ENCODE measurements at places on chromosomes 13 and 19.
A peak's percentile ranks its signal among the peaks of the same experiment; 100 is the strongest.

DNA sequence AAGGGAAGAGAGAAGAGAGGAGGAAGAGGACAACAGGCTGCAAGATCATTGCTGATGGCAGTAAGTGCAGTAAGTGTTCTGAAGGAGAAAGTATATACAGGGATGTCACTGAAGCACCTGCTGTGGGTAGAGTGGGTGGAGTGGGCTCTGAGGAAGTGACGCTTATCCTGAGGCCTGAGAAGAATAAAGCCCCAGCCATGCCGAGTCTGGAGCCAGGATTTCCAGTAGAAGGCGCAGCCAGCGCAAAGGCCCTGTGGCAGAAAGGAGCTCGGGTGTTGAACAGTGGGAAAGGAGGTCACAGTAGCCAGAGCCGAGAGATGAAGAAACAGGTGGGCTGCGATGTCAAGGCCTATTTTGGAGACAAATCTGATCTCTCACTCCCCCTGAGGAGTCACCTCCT lies 31.8 kb upstream of the ADGRE5 start:
- no peak for DNase-seq

- DNase-seq, result no peak
These were observed 52.3 kb downstream of the LRCH1 start for GRCh38 chr13:46605076-46605824.

- no peak for DNase-seq
These were observed 79.5 kb downstream of the GPR12 start for GRCh38 chr13:26681036-26681435.

GRCh38 chr13:52195401-52195837 lies 36.0 kb upstream of the NEK3 start:
- DNase-seq, result peak; percentile 47

GRCh38 chr19:3224346-3225168 lies at the start of gene CELF5:
CELF5 (plus strand) TSS chr19:3224661; CDS start chr19:3224740, 79 bp downstream.
- no peak for DNase-seq

DNA sequence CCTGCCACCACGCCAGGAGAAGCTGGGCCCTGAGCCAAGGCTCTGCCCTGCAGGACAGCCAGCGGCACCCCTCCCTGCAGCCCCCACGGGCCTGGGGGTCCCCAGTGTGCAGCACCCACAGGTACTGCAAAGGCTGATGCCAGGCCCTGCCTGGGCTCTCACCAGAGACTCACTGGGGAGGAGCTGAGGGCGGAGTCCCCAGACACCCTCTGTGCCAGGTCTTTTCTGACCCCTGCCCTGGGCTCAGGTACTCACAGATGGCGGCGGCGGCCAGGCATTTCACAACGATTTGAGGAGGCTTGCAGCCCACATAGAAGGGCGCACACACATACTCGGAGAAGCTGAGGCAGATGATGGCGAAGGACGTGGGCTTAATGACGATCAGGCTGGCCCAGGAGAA lies 5.7 kb downstream of the SLC7A9 start:
- DNase-seq, result no peak

- DNase-seq, result no peak
These were observed 83.0 kb upstream of the TM9SF2 start for GRCh38 chr13:99418103-99418842.

GRCh38 chr19:51696606-51697005 lies 3.5 kb downstream of the SPACA6 start:
- DNase-seq, result no peak

GRCh38 chr13:106415971-106416370 lies 119.5 kb downstream of the EFNB2 start:
- DNase-seq, result no peak

DNA sequence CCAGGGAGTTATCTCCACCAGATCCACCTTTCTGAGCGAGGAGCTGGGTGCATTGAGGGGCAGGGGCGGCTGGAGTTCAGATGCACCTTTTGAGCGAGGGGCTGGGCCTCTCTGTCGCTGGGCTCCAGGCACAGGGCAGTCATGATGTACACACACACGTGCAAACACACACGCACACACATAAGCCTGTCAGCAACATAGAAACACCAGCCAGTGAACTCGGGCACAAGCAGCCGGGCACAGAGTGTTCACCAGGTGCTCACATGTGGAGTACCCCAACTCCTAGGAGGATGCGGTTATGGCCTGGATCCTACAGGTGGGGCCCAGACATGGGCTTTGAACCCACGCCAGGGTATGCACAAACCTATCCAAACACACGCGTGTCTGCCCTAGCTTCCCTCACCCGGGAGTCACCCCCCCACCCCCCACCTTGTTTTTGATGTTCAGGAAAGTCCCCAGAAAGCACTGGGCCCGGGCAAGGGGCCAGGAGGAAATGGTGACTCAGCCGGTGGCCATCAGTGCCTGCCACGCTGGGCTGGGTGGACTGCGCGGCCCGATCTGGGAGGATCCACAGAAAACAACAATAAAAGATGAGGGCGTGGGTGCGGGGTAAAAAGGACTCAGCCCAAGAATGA lies 13.3 kb downstream of the ARRDC2 start:
- no peak for DNase-seq

GRCh38 chr19:47720669-47721422 lies 7.6 kb downstream of the EHD2 start:
- DNase-seq, result no peak

- peak; percentile 93 for DNase-seq
These were observed 38.1 kb downstream of the RUBCNL start for GRCh38 chr13:46348961-46349360.

DNA sequence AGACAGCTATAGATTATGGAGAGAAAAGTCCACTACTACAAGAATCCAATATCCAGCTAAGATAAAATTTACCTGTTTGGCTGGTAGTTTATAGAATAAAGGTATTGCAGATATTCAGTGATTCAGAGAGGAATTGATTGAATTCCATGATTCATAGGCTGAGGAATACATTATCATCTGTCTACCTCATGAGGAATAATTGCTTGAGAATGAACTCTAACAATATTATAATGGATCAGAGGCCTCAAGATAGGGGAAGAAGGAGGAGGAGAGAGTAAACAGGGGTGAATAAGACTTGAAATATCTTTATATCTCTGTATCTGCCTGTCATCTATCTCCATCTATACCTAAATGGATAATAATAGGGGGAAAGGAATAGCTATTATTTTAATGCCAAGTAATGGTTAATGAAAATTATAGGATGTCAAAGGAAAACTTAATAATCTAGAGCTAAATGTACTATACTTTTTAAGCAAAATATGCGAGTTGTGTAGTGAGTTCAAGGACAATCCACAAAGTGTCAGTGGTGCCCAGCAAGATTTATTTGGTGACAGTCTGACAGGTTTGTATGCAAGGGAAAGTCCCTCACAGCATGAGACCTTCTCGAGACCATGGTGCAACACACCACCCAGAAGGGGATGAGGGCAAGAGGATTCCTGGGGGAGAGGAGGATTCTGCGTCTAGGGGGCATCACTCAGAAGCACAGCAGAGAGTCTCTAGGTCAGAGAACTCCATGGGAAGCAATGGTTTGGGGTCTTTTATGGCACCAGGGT lies 224.5 kb downstream of the GPC5 start:
- no peak for DNase-seq

DNA sequence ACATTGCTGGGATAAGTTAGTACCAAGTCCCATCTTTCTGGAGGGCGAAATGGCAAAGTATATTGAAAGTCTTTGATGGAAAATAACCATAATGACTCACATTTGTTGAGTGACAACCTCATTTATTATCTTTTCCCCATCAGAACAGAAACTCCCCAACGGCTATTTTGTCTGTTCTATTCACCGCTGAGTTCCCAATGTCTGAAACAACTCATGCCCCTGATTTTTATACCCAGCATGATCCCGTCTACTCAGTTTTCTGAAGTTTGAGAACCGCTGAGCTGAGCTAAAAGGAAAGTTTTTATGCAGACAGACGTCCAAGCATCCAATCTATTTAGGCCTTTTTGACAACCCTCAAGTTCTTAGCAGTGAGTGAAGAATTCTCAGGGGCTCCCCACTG lies 7.8 kb upstream of the TINCR start:
- no peak for DNase-seq

DNA sequence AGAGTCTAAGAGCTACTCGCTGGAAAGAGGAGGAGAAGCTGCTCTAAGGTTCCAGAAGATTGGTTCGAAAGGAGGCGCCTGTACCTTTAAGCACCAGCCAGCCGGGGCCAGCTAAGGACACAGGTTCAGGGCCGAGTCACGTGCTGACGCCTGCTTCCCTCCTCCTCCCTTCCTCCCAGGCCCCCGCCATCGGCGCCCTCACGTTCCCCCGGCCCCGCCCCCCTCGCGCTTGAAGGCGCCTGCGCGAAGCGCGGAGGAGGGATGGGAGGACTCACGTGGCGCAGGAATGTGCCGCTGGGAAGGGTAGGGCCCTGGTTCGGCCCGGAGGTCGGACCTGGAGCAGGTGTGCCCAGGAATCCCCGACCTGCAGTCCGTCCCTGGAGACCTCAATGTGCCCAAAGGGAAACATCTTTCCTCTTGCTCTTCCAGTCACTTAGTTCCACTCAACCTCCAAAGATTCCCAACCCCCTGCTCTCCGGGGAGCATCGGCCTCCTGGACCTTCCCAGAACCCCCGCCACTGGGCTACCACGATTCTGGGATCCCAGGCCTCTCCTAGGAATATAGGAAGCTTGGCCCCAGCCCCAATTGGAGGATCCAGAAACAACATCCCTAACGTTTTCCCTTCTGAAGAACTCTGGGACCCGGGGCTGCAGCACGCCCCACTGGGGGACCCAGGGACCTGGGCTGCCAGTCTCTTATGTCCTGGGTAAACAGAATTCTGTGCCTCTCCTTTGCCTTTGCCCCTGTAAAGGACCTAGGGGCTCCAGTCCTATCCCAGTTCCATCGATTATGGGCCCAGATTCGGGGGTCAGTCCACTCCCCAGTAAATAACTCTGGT lies 2.5 kb downstream of the DBP start:
- DNase-seq, result peak; percentile 96

GRCh38 chr13:80313668-80314256 lies 27.2 kb downstream of the SPRY2 start:
- DNase-seq, result no peak

DNA sequence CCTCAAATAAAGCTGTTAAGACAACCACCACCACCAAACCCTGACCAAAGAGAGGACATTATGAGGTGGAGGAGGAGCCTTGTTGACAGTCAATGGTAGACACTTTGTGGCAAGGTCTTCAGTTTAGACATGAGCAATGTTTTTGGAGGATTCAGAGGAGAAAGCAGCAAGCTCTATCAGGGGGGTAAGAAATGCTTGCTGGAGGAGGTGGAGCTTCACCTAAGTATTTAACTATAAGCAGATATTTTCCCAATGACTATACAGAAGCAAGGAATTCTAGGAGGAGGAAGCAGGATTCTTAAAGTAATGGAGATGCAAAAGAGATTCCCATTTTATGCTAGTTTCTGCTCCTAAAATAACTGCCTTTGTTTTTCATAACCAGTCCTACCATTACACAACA lies 74.2 kb downstream of the TRPC4 start:
- no peak for DNase-seq

DNA sequence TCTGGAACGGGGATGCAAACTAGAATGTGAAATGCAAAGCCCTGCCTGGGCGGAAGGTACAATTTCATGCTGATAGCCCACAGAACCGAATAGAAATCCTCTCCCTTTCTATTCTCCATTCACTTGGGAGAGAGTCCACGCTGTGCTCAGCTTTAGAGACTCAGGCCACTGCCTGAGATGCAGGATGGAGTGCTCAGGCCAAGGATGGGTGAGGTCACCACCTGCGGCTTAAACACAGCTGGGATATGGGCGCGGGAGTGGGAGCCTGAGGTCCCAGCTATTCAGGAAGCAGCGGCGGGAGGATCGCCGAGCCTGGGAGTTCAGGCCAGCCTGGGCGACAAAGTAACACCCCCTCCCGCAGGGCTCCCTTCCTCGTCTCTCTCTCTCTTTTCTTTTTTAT lies 446 bp upstream of the ZNF83 start:
- DNase-seq, result no peak
